MG63 (cell line): ENCODE measurements at places on chromosomes 12 and 14.

- DNase-seq, result no peak
Observed at GRCh38 chr14:75402867-75403413, 24.9 kb upstream of the JDP2 start.

- peak; percentile 95 for DNase-seq
Observed at GRCh38 chr12:76348079-76348901, at the start of gene BBS10. BBS10 (minus strand) TSS chr12:76348415; CDS start chr12:76348358, 57 bp downstream.

DNA sequence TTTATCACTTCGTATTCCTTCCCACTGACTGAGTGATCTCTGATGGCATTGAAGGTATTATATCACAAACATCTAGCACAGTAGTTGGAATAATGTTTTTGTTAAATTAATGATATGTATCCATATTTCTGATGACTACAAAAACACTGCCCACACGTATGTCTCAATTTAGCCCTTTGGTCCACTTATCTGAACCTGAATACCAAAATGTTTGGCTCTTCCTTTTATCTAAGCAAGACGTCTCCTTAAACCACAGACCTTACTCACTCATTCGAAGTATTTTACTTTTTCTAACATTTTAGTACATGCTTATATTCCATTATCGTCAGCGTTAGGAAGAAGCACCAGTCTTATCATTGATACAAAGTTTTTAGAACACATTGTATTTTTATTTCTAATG, 126.4 kb downstream of the PIK3C2G start:
- no peak for DNase-seq

DNA sequence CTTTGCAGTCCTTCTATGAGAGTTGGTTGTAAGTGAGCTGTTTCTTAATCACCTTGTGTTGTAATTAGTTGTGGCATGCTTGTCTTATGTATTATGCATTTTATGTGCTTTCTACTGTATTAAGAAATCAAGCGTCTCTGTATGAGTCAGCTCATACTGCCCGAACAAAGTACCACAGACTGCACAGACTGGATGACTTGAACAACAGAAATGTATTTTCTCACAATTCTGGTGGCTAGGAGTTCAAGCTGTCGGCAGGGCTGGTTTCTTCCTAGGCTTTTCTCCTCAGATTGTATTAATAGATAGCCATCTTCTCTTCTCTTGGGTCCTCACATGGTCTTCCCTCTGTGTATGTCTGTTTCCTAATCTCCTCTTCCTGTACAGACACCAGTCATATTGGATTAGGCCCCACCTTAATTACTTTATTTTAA, 77.7 kb downstream of the FLRT2 start:
- DNase-seq, result no peak

DNA sequence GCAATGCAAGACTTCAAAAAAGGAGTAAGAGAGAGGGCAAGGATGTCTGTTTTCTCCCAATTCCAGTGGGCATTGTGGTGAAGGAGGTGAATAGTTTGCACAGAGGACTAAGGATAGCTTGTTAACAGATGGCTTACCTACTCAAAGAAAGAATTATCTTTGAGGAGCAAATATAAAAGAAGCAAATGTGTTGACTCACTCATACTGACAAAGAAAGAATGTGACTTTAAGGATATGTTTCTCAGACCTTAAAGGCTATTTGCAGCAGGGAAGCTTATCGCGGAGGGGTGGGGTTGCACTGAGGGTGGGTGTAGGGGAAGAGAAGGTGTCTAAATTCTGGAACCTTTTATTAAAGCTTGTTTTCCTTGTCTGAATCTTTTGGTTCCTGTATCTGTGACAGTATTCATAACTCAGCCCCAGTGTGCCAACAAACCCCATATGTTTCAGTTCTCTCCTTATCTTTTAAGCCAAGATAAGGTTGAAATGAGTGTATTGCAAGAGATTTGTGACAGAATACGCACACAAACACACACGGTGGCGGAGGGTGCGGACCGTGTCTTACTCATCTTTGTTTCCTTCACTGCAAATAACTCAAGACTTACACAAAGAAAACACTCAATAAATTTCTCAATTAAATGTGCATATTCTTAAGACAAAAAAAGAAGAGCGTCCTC, 146.4 kb upstream of the ARID2 start:
- no peak for DNase-seq

- DNase-seq, result no peak
Observed at GRCh38 chr12:5376591-5377207, 55.2 kb upstream of the NTF3 start.

DNA sequence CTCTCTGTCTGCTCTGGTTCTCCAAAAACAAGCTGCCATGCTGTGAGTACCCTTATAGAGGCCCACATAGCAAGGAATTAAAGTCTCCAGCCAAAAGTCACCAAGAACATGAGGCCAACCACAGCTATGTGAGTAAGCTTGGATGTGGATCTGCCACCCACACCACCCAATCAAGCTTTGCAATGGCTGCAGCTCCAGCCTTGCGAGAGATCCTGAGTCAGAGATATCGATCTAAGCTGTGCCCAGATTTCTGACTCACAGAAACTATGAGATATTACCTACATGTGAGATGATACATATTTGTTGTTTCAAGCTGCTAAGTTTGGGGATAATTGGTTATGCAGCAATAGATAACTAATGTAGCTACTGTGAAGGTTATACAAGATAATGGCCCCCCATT, 15.5 kb upstream of the TMEM233 start:
- peak; percentile 67 for DNase-seq

DNA sequence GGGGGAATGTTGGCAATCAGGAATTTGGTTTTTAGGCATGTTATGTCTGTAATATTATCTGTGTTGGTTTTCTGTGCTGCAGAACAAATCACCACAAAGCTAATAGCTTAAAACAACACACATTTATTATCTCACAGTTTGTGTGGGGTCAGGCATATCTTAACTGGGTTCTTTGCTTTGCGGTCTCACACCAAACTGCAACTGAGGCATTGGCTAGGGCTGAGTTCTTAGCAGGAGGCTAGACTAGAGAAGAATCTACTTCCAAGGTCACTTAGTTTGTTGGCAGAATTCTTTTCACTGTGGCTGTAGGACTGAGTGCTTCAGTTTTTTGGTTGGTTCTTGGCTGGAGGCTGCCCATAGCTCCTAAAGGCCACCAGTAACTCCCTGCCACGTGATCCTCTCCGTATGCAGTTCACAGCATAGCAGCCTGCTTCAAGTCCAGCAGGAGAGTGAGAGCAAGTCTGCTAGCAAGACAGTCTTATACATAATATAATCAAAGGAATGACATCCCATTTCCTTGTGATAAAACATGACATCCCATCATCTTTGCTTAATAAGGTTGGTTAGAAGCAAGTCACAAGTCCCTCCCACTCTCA, 21.6 kb downstream of the ATF1 start:
- DNase-seq, result peak; percentile 24
